Glutamatergic neuron (in vitro differentiated cells): ENCODE measurements at places on chromosomes 13 and 19.

DNA sequence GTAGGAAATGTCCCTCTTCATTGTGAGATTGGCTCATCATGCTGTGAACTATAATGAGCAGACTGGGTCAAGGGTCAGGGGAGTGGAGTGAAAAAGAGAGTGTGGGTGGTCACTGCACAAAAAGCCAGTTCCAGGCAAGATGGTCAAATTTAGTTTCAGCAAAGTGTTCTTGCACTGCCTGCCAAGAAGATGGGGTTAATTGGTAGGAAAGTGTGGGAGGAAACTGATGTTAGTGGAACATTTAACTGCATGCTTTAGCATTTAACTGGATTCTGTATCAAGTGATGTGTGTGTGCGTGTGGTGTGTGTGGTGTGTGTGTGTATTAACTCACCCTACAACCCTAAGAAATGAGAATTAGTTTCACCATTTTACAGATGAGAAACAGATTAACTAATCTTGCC, 131.6 kb downstream of the COG6 start:
- H3K27ac ChIP-seq, result no peak overlapping the region
- peaks cover 4% of the 10 kb centered on the region for H3K27me3 ChIP-seq
- H3K36me3 ChIP-seq, result peaks cover 8% of the 10 kb centered on the region
- DNase-seq, result no peak
- H3K4me3 ChIP-seq, result no peak overlapping the region

DNA sequence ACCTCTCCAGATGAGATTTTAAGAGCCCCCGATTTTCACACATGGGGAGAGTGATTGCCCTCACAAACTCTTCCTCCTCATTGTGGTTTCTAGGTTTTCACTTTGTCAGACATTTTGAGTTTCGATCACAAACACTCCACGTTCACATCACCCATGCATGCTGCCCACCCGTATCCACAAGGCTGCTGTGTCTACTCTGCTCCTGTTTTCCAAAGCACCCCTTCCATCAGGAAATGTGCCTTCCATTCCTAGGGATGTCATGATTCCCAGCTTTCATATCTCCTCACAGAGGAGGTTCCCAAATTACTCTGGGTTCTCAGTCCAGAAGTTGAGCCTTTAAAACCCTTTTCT, 45.8 kb upstream of the CEACAM21 start:
- H3K4me3 ChIP-seq, result no peak overlapping the region
- H3K27ac ChIP-seq, result no peak overlapping the region
- no peaks in the 10 kb centered on the region for H3K4me1 ChIP-seq
- no peak for DNase-seq

GRCh38 chr19:45899253-45899652, 3.2 kb downstream of the MYPOP start:
- DNase-seq, result no peak
- no peak overlapping the region for H3K27ac ChIP-seq
- peaks cover 1% of the 10 kb centered on the region for H3K4me1 ChIP-seq
- no peak overlapping the region for H3K4me3 ChIP-seq
- peaks cover 10% of the 10 kb centered on the region for H3K36me3 ChIP-seq

- peaks cover 13% of the 10 kb centered on the region for H3K27me3 ChIP-seq
- no peaks in the 10 kb centered on the region for H3K36me3 ChIP-seq
- no peak overlapping the region for H3K27ac ChIP-seq
- peaks cover 5% of the 10 kb centered on the region for H3K4me1 ChIP-seq
- no peak overlapping the region for H3K4me3 ChIP-seq
Observed at GRCh38 chr19:45464852-45465441, 2.8 kb upstream of the FOSB start.

DNA sequence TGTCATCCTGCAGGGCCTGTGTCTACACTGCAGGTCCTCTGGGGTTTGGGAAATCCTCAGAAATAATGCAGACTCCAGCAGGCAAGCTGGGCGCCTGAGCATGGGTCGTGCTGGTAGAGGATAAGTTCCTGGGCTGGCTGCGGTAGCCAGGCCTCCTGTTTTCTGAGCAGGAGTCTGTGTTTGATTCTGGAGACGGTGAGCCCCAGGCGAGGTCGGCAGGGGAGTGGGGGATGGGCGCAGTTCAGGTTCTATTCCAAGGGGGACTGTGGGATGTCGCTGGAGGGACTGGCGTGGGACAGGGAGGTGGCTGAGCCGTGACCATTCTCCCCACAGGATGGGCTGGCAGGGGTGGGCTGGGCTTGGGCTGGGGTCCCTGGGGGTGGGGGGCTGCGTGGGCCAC, 154.7 kb downstream of the KDM4B start:
- H3K36me3 ChIP-seq, result no peaks in the 10 kb centered on the region
- H3K4me1 ChIP-seq, result peaks cover 21% of the 10 kb centered on the region

DNA sequence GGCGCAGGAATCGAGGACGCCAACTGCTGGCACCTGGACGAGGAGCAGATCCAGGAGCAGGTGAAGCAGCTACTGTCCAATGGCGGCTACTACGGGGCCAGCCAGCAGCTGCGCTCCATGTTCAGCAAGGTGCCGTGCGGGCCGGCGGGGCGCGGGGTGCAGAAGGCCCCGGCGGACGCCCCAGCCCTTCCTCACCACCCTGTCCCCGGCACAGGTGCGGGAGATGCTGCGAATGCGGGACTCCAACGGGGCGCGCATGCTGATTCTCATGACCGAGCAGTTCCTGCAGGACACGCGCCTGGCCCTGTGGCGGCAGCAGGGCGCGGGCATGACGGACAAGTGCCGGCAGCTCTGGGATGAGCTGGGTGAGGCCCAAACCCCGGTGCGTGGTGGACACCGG, 13.6 kb downstream of the ZSWIM4 start:
- peaks cover 5% of the 10 kb centered on the region for H3K36me3 ChIP-seq
- no peak overlapping the region for H3K4me3 ChIP-seq
- H3K4me1 ChIP-seq, result no peaks in the 10 kb centered on the region
- DNase-seq, result no peak
- no peak overlapping the region for H3K27ac ChIP-seq

DNA sequence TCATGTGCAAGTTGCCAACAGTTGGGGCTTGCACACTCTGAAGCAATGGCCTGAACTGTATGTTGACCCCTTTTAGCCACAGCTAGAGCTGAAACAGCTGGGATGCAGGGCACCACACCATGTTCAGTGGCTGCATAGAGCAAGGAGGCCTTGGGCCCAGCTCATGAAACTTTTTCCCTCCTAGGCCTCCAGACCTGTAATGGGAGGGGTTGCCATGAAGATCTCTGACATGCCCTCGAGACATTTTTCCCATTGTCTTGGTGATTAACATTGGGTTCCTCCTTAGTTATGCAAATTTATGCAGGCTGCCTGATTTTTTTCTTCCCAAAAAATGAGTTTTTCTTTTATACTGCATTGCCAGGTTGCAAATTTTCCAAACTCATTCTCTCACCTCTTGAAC, 165.1 kb upstream of the PRR20A start:
- H3K36me3 ChIP-seq, result peaks cover 3% of the 10 kb centered on the region
- H3K27me3 ChIP-seq, result no peaks in the 10 kb centered on the region
- DNase-seq, result no peak
- no peak overlapping the region for H3K4me3 ChIP-seq
- no peak overlapping the region for H3K27ac ChIP-seq

DNA sequence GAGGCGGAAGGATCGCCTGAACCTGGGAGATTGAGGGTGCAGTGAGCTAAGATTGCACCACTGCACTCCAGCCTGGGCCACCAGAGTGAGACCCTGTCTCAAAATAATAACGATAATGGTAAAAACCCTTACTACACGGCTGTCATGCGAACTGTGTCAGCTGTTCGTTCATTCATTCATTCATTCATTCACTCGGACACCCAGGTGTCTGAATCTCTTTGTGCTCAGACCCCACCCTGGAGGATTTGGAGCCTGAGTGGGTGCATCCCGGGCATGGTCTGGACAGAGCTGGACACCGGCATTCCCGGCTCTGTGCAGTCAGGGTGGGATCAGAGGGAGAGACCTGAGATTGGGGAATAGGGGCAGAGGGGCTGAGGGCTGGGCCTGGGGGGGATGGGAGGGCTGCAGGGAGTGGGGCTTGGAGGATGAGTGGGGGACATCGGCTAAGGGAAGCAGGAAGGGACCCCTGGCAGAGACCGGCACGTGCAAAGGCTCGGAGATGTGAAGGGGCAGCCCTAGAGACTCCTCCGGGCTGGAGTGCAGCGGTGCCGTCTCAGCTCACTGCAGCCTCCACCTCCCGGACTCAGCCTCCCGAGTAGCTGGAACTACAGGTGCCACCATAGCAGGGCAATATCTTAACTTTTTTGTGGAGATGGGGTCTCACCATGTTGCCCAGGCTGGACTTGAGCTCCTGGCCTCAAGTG, 31.6 kb upstream of the TCF3 start:
- no peaks in the 10 kb centered on the region for H3K4me1 ChIP-seq
- no peak overlapping the region for H3K27ac ChIP-seq
- H3K4me3 ChIP-seq, result no peak overlapping the region

DNA sequence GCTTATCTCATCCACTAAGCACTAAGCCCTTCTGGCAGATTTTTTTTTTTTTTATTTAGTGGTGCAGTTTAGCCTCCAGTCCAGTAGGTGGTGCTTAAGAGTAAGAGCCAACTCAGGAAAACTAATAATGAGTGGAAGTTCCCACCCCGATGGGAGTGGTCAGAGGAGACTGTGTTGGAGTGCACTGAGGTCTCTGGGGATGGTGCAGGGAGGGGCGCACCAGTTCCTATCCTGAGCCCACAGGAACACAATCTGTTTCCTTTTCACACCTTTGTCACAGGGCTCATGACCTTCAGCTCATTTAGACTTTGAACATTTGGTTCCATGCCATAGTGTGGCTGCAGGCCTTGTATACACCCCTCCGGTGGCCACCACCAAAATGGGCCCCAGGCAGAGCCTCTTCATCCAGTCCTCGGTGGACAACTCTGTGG, 367.4 kb downstream of the SPRY2 start:
- H3K4me1 ChIP-seq, result no peaks in the 10 kb centered on the region
- peaks cover 15% of the 10 kb centered on the region for H3K36me3 ChIP-seq
- DNase-seq, result no peak
- peak overlapping the region; percentile 59 for H3K27ac ChIP-seq

DNA sequence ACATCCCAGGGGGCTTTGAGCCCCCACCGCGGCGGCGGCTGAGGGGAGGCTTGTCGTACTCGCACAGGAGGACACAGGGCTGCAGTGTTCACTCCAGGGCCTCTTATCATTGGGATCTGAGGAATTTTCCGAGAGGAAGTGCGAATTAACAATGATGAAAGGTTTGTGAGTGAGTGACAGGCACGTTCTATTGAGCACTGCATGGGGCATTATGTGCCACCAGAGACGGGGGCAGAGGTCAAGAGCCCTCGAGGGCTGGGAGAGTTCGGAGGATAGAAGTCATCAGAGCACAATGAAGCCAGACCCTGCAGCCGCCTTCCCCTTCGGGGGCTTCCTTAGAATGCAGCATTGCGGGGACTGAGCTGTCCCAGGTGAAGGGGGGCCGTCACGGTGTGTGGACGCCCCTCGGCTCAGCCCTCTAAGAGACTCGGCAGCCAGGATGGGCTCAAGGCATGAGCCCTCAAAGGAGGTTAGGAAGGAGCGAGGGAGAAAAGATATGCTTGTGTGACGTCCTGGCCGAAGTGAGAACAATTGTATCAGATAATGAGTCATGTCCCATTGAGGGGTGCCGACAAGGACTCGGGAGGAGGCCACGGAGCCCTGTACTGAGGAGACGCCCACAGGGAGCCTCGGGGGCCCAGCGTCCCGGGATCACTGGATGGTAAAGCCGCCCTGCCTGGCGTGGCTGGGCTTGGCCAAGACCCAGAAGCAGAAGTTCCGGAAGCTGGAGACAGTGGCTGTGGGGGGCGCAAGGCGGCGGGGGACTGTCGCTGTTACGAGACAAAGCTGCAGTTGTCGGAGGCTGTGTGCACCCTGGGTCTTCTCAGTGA, 53.9 kb downstream of the MCF2L start:
- H3K27me3 ChIP-seq, result peaks cover 7% of the 10 kb centered on the region
- H3K36me3 ChIP-seq, result peaks cover 7% of the 10 kb centered on the region
- H3K27ac ChIP-seq, result no peak overlapping the region

DNA sequence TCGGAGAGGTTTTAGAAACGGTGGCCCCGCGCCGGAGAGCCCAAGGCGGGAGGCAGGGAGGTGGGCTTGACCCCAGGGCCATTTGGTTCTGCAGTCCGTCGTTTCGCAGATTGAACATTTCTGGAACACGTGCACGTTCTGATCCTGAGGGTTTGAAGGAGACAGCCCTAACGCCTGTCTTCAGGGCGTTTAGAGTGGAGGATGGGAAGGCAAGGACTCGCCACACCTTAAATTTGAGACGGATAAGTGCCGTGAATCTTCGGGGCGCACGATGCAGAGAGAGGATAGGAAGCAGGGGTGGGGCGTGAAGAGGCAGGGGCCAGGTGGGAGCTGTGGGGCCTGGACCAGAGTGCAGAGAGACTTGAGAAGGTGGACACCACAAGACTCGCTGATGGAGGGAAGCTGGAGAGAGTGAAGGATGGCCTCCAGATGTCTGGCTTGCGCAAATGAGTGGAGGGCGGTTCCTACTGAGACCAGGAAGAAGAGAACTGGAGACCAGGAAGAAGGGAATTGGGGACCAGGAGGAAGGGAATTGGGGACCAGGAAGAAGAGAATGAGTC, 804 bp upstream of the MIER2 start:
- DNase-seq, result no peak
- H3K27ac ChIP-seq, result peak overlapping the region; percentile 66
- H3K4me1 ChIP-seq, result peaks cover 23% of the 10 kb centered on the region
- H3K27me3 ChIP-seq, result peaks cover 24% of the 10 kb centered on the region

- H3K27me3 ChIP-seq, result peaks cover 2% of the 10 kb centered on the region
- no peak overlapping the region for H3K27ac ChIP-seq
Observed at GRCh38 chr13:93118081-93118615, 108.5 kb upstream of the GPC6 start.

DNA sequence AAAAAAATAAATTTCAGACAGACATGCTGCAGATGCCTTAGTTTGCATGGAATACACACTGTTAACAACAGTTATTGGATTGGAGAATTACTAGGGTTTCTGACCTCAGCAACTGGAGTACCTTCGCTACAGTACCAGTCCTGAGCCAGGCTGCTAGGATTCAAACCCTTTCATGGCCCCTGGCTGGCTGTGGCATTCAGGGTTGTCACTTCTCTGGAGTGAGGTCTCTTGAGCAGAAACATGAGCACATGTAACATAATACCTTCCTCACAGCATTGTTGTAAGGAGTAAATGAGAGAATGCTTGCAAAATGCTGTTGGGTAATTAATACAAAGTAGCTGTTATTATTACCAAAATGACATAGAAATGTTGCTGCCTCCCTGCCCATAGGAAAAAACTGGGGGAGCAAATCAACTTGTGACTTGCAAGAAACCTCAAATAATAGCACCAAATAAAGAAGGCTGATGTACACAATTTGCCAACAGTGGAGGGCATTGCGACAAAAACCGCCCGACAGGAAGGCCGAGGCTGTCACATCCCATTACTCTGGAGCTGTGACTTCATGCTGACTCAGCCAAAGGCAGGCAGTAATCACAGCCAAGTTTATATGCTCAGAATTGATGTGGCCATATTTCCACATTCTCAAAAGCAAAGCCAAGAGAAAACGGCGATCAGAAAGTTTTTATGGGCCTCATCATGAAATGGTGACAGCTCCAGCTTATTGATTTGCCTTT, 100.4 kb downstream of the RFC3 start:
- no peak overlapping the region for H3K27ac ChIP-seq
- no peaks in the 10 kb centered on the region for H3K27me3 ChIP-seq

DNA sequence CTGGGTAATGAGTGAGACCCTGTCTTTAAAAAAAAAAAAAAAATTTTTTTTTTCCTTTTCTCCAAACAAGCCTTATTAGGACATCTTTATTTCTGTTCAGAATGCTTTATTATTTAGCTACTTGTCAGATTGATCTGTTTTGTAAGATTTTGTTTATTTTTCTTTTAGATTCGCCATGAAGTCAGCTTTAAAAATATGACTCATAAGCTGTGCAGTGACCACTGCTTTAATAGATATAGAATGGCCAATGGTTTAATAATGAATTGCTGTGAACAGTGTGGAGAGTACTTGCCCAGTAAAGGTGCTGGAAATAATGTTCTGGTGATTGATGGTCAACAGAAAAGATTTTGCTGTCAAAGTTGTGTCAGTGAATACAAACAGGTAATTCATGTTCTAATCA, 47.7 kb downstream of the ZMYM2 start:
- no peaks in the 10 kb centered on the region for H3K27me3 ChIP-seq
- H3K4me1 ChIP-seq, result peaks cover 8% of the 10 kb centered on the region
- no peaks in the 10 kb centered on the region for H3K36me3 ChIP-seq
- DNase-seq, result no peak
